Fibroblast of the aortic adventitia (primary cell): ENCODE measurements at places on chromosomes 4 and X. TPM values are rescaled to one million over a fixed set of nuclear protein-coding genes. Genes with fewer than 3 reads are reported as not detected.

MTNR1A gene
- total RNA-seq = not detected in 2 replicates

PHKA1 gene
- total RNA-seq = 3.5 and 4.7 TPM in 2 replicates

MAGEC2 gene
- total RNA-seq = 0.09 TPM in 1 of 2 replicates, not detected in the other

CLCN5 gene
- total RNA-seq = 10.5 and 13.5 TPM in 2 replicates

ZIC3 gene
- total RNA-seq = not detected in 2 replicates

ZMAT1 gene
- total RNA-seq = 0.08 and 0.18 TPM in 2 replicates
